ENCODE measurements at places on chromosomes 3 and 15.

DNA sequence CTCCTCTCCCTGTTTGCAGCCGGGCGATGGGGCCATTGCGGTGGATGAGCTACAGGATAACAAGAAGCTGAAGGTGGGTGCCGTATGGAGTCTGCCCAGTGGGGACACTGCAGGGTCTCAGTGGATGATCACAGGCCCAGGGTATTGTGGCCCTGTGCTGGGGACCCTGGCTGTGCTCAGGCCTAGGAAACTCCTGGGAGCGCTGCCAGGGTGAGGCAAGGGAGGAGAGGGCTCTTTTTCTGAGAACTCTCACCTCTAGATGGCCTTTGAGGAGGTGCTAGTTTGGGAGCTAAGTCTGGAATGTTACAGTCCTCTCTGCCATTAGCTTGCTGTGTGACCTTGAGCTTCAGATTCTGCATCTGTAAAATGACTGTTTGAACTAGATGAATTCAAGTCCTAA is 16.4 kb downstream of the SLC24A1 start:
- no peak for DNase-seq

DNA sequence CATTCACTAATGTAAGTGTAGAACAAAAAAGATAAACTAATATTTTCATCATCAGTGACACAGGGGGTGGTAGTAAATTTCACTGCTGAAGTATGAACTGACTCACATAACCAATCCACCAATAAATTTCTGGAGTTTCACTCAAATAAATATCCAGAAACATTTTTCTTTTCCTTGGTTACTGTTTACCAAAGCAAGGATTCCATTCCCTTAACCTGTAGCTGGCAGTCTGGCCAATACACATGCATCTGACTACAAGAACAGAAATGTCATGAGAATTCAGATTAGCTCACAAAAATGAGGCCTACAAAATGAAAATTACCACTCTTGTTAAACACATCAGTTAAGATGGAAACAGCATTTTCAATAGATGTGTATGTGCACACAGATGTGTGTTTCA is 80.3 kb downstream of the STAG1 start:
- DNase-seq: no peak

DNA sequence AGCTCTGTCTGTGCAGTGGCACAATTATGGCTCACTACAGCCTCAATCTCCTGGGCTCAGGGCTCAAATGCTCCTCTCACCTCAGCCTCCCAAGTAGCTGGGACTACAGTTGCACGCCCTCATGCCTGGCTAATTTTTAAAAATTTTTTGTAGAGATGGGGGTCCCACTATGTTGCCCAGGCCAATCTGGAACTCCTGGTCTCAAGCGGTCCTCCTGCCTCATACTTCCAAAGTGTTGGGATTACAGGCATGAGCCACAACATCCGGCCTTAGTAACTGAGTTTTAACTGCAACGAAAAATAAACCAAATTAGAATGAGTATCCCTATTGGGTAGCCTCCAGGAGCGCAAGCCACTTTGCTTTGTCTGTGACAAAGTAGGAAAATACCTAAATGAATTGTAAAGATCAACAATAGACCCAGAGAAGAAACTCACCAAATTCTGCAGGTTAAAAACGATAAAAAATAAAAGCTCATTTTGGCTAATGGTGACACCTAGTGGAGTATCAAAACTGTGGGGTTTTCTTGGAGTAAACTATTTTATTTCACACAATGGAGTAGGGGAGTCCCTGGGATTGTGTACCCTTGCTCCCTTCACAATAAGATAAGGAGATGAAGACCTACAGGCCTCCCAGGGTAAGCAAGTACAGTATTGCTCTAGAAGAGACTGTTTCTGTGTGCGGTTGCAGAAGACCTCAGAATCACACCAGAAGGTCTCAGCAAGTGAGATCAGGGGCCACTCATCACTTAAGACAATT is 21.0 kb upstream of the CA12 start:
- no peak for DNase-seq

DNA sequence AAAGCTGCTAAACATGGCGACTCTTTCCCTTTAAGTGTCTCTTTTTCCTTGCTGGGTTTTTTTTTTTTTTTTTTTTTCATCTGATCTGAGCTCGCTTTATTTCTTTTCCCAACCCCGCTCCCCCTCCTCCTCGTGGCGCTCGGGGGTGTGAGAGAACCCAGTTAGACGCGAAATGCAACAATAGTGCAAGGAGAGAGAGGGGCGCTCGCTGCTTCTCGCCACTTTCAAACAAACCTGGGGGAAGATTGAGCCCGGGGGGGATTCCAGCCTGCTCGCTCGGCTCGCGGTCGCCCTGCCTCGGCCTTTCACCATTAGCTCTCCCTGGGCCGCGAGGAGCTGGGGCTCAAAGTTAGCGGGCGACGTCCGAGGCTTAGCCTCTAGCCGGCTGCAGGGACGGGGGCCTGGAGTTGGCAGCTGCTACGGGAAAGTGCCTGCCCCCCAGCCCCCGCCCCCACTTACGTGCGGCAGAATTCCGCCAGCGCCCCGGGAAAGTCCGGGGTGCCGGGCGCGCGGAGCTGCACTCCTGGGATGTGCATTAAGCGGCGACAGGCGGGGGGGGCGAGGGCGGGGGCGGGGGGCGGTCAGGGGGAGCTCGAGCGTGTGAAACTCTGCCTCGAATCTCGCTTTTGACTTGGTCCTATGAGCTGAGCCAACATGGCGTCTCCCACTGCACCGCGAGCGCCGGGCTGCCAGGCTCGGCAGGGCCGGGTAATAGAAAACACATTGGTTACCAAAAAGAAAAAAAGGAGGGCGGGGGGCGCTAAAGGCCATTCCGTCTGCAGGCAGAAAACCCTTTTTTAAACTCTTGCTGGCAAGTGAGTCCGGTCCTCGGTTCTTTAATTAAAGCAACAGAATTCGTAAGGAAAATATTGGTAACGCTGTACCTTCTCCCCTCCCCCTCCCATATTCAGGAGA is 10.4 kb downstream of the NR2F2 start:
- no peak for DNase-seq

GRCh38 chr3:127525373-127525772 is 65.2 kb downstream of the TPRA1 start:
- no peak for DNase-seq

DNA sequence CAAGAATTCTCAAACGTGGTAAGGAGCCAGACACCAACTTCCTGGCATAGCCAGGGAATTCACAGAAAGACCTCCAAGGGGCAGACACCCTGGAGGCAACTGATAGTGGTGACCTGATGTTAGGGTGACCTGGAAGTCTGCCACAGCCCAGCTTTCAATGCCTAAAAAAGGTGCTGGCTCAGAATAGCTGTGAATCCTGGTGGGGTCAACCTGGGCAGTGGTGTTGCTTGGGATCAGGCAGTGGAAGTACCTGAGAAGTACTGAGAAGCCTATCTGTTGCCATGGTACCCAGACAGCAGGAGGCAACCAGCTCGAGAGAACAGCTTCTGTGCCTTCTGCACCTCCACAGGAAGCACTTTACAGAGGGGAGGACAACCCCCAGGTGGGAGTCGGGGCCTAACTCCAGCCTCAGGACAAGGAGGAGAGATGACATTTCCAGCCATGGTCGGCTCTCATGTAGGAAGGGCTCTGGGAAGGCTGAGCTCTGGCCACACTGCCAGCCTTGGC is 55.4 kb upstream of the LARS2 start:
- no peak for DNase-seq

DNA sequence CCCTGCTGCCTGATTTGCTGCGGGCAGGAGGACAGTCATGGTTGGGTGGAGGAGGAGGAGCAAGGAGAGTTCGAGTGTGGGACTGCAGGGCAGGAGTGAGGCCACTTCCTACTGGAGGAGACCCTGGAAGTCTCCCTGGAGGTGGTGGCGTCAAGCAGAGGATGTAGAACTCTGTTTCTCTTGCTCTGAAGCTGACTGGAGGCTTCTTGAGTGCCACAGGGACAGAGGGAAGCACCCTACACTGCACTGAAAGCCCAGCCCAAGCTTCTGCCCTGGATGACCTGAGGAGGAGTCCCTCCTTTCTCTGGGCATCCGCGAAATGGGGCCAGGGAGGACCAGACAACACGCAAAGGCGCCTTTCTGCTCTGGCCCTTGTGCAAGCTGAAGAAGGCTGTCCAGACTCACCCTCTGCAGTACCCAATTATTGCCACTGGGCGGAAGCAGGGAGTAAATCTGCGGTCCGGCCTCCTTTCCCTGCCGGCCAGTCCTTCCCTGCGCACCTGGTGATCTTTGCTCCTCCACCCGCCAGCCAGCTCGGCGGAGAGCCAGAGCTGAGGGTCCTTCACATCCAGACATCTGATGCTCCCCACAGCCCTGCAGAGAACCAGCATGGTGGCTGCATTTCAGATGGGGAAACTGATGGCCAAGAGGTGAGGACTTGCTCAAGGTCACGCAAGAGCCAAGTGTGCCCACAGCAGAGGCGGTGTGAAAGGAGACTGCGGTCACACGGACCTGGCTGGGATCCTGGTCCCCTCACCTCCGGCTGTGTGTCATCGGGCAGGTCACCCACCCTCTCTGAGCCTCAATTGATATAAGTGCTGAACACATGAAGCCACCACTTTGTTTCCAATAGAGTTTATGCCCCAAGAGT is 207.1 kb downstream of the TBC1D2B start:
- DNase-seq: peak; percentile 6

DNA sequence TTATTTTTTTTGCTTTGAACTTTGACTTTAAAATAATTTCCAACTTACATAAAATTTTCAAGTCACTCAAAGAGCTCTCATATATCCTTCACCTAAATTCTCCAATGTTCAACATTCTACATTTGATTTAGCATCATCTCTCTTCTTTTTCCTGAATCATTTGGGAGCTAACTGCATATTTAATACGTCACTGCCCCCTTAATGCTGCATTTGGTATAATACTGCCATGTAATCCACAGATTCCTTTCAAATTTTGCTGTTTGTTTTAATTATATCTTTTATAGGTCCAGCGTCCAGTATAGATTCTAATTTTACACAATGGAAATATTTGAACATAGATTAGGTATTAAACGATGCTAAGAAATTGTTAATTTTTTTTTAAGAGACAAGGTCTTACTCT is 2.3 kb upstream of the EIF2AK4 start:
- no peak for DNase-seq

GRCh38 chr3:153282355-153282754 is 120.3 kb downstream of the RAP2B start:
- DNase-seq: no peak

GRCh38 chr15:76192715-76193114 is 118.6 kb downstream of the ETFA start:
- no peak for DNase-seq

GRCh38 chr15:69951898-69952555 is 145.7 kb downstream of the TLE3 start:
- no peak for DNase-seq

DNA sequence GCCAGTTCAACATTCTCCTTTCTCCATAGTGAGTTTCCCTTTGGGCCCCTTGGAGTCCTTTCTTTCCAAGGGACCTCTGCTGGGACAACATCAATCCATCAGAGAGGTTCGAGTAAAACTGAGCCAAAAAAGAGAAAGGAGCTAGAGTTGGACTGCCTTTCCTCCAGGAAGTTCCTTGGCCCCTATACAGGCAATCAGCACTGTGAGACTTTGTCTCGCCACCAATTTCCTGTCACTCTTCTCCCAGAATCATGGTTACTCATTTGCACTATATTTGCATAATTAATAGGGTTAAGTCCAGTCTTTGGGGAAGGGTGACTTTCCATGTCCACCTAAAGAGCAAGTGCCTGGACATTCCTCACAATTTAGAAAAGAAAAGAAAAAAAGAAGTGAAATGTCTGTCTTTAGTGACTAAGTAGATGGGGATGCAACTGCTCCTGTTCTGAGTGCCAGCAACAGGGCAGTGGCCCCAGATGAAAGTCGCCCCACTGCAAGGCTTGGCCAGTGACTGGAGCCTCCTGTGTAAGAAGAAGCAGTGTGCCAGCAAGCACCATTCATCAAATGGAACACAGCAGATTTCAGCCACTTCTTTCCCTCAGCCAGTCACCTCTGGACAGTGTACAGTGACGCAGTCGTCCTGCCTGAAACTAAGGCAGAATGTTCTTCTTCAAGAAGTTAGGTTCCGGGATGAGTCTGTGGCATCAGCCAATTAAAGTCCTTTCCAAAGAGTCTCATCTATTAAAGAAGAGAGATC is 91.6 kb downstream of the FSIP1 start:
- DNase-seq: no peak

DNA sequence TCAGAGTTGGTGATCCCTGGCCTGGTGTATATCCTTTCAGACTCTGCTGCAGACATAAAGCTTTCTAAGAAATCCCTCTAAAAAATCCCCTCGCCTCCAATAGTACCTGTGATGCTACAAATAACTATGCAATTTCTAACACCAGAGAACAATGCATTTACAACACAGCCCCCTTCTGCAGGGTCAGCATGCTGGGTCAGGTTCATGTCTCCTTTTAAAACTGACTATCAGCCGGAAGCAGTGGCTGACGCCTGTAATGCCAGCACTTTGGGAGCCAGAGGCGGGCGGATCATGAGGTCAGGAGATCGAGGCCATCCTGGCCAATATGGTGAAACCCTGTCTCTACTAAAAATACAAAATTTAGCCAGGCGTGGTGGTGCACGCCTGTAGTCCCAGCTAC is 77.0 kb upstream of the SPATA12 start:
- DNase-seq: no peak

- no peak for DNase-seq
Measured at GRCh38 chr3:107128946-107129345, 248.3 kb upstream of the CCDC54 start.

DNA sequence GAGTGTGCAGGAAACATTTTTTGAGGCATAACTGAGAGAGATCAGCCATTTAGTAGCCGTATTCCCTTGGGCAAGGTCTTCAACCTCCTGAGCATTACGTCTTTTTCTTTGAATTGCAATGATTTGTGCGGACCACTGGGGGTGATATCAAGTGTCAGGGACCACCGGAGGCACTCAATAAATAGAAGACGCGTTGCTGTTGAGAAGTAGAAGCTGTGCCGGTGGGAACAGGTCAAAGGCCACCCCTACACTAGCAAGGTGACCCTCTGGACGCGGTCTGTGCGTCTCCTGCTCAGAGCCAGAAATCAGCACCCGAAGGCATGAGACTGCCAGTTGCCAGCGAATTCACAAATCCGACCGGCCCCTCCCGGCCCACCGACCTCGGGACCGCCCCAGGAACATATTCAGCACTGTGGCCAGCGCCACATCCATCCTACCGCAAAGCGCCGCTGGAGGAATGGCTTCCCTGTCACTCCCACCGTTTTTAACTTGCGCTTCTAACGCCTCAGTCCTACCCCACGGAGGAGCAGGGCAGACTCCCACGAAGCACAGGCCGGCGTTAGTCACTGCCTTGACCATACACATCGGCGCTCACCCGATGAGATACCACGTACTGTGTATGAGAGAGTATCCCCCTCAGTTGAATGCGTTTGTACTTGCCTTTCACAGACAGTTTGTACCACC is 1.4 kb upstream of the GHSR start:
- no peak for DNase-seq

GRCh38 chr3:107969994-107970819 is 120.6 kb downstream of the CD47 start:
- DNase-seq: no peak

Data from activated T-cell treated with anti-CD3 and anti-CD28 coated beads for 1 hour (primary cell).